ENCODE measurements at places on chromosomes 13 and 19.

DNA sequence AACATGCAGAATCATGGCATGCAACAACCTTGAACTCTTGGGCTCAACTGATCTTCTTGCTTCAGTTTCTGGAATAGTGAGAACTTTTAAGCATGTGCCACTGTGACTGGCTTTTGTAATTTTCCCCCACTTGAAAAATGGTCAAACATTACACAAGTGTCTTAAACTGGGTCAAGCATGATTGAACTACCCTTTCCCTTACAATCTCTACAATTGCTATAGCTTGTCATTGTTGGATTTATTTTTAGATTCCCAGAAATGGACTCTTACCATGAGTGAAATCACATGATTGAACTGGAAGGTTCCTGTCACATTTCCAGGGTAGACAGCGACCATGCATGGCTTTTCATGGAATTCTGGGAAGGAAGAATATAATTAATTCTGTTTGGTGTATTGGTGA lies 102.2 kb upstream of the TUBA3C start:
- DNase-seq = no peak

GRCh38 chr19:38870612-38871011 lies 7.5 kb downstream of the RINL start:
- DNase-seq = no peak

DNA sequence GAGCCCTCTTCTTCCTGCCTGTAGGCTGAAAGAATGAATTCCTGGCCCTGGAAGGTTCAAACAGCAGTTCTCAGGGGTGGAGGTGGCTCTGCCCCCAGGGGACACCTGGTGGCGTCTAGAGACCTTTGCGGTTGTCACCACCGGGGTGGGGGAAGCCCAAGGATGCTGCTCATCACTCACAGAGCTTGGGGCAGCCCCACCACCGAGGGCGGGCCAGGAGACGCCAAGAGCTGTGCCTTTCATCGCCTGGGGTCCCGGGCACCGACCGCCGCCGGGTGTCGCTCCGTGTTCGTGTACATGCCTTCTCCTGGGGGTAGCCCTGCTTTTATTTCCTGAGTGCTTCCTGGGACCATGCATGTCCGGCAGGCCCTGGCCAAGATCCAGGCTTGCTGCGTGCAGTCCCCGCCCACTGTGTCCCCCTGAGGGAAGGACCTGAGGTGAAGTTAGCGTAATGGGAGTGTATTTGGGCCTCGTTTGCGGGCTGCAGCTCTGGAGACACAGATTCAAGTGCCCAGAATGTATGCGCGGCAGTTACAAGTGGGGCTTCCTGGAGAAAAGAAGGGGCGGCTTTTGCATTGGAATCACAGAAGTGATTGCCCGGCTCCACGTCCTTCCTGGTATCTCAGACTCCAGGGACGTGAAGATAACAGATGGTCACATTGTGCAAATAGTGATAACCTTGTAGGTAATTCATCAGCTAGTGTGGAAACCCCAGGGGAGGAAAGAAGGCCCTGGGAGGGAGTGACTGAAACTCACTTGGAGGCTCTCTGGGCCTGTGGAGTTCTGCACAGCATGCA lies 7.8 kb downstream of the DOT1L start:
- DNase-seq = peak; percentile 72

DNA sequence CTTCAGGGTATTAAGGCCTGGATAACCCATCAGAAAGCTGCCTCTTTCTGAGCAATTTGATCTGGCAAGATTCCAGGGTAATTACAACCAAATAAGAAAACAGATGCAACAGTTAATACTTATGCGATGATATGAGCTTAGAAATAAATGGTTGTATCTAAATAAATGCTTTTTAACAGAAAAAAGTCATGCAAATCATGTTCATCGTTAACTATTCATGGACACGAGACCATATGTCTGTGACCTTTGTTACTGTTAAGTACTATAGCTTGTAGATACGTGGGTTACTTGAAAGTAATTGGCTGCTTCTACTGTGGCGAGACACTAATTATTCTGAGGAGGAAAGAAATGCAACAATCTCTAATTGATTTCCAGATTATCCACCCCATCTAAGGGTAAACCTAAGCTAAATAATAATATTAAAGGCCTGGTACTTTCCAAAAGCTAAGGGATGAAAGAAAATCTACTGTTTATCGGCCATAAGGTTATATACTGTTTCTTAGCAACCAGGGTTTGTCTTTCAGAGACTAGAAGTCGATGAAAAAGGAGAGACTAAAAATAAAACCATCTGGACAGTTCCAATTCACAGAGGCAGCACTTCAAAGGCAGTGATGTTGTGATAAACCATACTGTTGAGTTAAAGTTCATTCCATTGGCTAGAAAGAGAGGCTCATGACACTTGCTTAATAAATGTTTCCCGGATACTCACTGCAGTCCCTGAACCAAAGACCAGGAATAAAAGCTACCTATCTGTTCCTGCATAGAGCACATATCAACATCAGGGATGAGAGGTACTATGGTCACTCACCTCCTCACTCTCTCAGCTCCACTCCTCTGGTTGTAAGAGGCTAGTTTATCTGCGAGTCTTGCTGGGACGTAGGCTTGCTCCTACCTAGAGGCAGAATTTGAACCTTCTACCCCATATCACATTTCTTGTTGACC lies 1.5 kb downstream of the EPSTI1 start:
- DNase-seq = no peak

DNA sequence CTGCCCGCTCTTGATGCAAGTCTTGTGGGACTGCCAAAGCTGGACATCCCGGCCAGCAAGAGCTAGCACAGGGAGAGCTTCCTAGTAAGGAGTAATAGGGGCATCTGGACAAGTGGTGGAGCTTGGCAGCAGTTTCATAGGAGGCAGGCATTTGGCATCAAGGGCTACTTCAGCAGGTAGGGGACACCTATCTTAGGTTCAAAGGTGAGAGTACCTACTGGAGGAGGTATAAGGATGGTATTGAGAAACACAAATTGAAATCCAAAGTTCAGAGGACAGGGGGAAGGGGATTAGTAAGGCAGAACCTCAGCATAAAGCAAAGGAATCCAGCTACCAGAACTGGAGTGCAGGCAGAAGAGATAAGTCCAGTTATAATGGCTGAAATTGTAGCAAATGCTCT lies 441.7 kb downstream of the OXGR1 start:
- no peak for DNase-seq

- DNase-seq = no peak
Measured at GRCh38 chr19:51615991-51616390, 14.2 kb downstream of the SIGLEC5 start.

DNA sequence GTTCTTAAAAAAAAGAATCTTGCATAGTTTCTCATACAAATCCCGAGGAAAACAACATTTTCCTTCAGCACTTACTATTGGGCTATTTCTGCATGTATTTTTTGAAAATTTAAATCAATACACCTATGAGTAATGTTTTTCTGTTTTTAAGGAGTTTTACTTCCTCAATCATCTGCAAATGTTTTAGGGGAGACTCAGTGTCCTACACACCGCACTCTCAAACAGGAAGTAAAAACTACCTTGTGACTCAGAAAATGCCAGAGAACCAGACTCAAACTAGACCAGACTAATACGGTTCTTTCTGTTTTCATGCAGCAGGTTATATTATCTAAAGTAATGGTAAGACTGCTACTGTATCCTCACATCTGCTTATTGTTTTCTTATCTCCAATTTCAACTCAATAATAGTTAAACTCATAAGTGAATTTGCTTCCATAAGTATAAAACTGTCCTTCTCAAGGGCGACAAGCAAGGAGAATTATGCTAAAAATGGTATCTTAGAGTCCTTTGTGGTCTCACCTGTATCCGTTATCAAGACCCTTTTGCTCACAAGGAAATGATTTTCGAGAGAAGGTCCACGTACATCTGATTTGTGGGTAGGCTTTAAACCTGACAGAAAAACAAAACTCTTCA lies 52.5 kb downstream of the FLT3 start:
- no peak for DNase-seq

DNA sequence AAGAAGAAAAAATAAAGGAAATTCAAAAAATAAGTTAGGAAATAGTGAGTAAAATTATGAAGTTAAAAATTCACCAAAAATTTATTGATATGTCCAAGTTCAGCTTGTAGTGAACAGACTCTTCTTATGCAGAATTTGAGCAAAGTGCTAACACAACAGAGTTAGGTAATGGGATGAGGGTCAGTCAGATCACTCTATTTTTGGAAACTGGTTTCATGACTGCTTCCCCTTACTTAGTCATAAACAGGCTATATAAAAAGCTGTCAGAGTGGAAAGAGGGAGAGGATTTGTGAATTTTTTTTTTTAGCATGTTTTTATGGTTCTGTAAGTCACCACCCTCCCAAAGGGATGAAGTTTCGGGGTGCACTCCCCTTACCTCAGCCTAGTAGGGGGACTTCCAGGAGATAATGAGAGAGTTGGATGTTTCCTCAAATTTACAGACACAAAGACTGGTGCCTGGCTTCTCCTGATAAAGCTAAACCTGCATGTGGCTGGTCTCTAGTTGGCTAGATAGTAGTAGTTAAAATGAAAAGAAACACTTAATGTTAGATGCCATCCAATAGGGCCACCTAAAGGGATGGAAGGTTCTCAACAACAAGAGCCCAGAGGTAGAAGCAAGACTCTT lies 4.5 kb downstream of the CPB2 start:
- no peak for DNase-seq

GRCh38 chr13:91232716-91233115 lies 114.8 kb upstream of the MIR17HG start:
- DNase-seq = no peak

DNA sequence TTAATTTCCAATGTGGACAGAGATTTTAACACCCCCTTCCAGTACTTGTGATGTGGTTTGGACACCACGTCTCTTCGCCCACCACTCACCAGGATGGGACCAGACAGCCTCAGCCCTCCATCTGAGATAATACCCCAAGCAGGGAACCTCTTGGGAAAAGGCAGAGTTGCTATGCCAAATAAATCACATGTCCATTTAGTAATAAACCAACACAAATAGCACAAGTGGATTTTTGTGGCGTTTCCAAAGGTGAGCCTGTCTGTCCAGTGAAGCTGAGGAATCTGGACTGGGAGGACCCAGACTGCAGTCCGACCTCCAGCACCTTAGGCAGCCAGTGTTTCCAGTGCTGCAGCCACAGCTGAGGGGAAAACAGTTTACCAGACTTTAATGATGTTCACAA lies 34.1 kb upstream of the GAS6 start:
- DNase-seq = no peak

- no peak for DNase-seq
Measured at GRCh38 chr13:20955496-20955895, 53.0 kb upstream of the XPO4 start.

GRCh38 chr13:75749407-75749806 lies 113.3 kb downstream of the LMO7 start:
- DNase-seq = no peak

DNA sequence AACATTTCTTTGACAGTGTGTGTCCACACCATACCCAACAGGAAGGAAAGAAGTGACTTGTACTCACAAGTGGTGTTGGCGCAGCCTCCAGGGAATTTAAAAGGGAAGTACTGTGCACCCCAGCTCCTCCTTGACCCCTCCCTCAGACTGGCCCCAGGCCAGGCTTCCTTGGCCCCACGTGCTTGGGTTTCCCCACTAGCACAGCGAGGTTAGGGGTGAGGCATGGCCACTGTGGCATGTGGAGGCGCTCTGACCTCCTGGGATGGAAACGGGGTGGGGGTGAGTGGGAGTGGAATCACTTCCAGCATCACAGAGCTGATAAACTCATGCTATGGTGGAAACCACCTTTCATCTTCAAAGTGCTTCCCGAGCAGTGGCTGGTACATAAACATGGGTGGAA lies 168.6 kb downstream of the ZNF536 start:
- DNase-seq = no peak

DNA sequence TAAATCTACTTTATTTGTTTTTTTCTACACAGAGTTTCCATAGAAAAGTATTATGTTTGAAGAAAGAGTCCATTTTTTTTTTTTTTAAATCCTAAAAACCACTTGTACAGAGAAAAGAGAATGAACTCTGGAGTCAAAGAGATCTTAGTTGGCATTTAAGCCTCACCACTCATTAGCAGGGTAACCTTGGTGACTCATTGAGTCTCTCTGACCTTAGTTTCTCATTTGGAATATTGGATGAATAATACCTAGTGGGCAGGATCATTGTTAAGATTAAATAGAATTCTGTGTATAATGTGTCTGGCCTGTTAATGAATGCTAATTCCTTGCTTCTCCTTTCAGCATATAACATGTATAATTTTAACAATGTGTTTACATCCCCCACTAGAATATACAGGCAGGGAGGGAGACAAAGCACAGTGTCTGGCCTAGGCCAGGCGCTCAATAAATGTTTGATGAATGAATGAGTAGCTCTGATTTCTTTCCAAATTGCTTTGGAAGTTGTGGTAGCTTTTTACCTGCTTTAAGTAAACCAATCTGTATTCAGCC lies 48.7 kb upstream of the MYCBP2 start:
- no peak for DNase-seq

All from activated CD4-positive, alpha-beta T cell treated with anti-CD3 and anti-CD28 coated beads, Interleukin-2, amount 50 U/mL, for 1 hour (primary cell).